Naive thymus-derived CD8-positive, alpha-beta T cell (primary cell): ENCODE measurements at places on chromosomes 6 and 20. TPM values are rescaled to one million over a fixed set of nuclear protein-coding genes. Genes with fewer than 3 reads are reported as not detected.

Gene OR2H1
- polyA plus RNA-seq = not detected

Gene MRAP2
- polyA plus RNA-seq = not detected

Gene CNKSR3
- 0.01 TPM for polyA plus RNA-seq

Gene SLC32A1
- polyA plus RNA-seq = not detected

Gene TRIM40
- not detected for polyA plus RNA-seq

Gene DLGAP4
- 12.5 TPM for polyA plus RNA-seq

Gene MLIP
- not detected for polyA plus RNA-seq

Gene SEMG1
- not detected for polyA plus RNA-seq

Gene ZNF335
- polyA plus RNA-seq = 13.2 TPM

DNA sequence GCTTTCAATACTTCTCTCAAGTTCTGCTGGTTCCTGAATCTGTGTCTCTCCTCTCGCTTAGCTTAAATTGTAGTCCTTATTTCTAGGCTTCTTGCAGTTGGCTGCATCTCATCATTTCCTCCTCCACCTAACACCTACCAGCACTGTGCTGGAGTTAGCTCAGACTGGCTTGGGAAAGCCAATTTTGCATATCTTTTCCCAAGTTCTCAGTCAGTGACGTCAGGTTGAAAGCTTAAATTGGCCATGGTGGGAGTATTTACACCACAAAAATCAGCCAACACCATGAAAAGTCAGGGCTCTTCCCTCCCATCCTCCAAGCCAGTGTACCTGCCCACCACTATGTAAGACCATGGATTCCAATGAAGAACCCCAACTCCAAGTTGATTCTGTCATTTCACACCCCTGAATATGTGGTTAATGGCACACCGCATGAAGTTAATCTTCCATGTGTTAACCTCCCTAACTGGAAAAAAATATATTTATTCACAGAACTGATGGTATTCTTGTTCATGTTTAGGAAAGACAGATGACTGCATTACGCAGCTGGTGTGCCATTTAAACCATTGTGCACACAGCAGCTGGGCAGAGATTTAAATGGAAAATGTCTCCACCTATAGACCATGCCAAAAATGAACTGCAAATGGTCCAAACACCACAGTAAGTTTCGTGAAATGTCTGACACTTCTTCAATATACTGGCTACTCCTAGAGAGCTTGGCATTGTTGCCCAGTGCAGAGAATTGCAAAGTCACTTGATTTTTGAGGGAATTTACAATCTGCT is 274.1 kb upstream of the MAP3K7 start:
- no peak for DNase-seq

DNA sequence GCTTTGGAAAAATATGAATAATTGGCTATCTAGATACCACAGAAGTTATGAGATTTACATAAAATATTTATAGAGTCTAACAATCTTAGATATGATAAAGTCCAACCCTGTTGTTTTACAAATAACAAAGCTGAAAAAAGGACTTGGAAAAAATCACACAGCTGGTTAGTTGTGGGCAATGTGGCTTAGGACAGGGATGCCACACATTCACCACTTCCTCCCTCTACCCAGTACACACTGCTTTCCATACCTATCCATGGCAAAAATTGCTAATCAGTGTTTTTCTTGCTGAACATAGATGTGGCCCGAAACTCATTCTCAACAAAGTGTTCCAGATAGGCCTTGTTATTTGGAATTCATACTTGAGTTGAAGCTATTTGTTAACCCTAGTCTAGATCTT is 147.3 kb upstream of the BMP5 start:
- no peak for DNase-seq

GRCh38 chr6:53347250-53347920 is 1.4 kb downstream of the ELOVL5 start:
- no peak for DNase-seq

DNA sequence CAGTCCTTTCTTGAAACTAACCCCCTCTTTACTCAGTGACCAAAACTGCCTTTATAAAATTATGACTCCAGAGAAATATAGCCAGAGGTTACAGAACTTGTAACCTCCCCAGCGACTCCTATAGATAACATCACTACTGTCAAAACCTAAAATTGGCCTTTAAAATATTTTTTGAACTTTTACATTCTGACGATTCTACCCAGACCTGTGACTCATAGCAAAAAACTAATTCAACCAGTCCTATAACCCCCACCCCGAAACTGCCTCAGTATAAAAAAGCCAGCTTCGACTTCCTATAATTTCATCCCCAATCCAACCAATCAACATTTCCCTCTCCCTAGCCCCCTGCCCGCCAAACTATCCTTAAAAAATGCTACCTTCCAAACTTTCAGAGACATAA is 13.9 kb downstream of the JPH2 start:
- no peak for DNase-seq

DNA sequence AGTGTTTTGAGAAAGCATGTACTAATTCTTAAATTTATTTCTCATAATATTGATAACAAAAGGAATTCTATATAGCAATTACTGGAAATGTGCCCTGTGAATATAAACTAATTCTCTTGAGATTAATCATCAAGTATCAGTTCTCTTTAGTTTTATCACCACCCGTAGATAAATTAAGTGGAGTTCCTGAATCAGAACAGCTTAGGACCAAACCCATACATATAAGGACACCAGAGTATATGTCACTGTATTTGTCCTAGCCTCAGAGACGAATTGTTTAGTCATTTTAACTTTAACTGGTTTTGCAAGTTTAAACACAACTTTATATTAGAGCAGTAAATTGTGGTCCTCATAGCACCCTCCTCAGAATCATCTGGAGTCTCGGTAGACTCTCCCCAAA is 572.0 kb downstream of the UTRN start:
- no peak for DNase-seq

DNA sequence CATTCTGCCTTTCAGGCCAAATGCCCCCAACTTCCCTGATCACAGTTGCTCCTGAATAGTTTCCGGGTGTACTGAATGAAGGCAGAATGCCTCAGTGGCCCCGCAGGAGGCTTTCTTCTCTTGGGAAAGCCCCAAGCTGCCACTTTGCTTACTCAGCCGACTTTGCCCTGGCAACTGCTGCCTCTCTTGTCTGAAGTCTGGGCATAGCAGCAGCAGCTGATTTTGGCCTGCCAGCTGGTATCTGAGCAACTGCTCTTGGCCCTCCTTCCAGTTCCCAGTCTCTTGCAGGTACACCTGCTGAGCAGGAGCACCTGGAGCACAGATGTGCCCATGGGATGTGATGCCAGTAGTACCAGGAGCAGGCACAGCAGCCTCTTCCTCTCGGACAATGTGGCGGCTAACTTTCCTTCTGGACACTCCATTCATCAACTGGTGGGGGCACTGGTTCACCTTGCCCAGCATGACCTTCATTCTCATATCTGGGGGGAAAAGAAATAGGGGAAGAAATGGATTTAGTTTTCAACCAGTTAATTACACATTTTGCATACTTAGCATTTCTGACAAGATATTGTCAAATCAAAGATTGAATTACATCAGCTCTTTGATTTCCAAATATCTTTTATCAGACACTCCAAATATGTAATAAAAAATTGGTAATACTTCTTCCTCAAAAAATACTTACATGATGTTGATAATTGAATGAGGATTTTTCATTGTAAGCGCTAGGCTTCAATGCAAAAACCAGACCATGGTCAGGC is 468.2 kb downstream of the PKHD1 start:
- DNase-seq = no peak

DNA sequence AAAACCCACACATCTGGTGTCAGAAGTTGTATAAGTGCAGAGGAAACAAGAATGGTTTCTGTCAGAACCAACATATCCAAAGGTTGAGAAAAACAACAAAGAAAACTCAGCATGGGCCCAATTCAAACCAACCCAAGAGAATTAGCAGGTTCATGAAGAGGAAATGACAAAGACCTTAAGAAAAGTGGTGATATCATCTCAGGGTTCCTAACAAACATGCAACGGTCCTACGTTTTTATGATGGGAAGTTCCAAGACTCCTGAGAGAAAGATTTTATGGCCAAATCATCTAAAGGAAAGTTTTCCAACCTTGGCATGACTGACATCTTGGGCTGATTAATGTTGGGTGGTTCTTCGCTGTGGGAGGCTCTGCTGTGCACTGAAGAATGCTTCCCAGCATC is 23.0 kb downstream of the TFB1M start:
- no peak for DNase-seq

- DNase-seq = no peak
Observed at GRCh38 chr6:165961233-165961632, 206.4 kb downstream of the TBXT start.

- no peak for DNase-seq
Observed at GRCh38 chr6:6331393-6331792, 10.9 kb upstream of the F13A1 start.

DNA sequence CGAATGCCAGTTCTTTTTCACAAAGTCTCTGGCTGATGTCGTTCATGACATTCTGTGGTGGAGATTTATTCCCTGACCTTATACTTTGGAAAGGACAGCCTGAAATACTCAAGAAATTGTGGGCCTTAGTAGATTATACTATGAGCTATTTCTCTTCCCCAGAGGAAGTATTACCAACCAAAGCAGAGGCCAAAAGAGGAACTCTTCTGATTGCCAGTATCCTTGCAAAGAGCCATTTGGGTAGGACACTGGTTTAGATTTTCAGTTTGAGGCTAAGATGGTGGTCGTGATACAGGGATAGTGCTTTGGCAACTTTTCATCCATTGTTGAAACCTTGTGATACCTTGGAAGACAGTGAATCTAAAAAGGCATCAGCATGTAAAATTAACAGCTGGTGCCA is 327.3 kb downstream of the HACE1 start:
- DNase-seq = no peak

DNA sequence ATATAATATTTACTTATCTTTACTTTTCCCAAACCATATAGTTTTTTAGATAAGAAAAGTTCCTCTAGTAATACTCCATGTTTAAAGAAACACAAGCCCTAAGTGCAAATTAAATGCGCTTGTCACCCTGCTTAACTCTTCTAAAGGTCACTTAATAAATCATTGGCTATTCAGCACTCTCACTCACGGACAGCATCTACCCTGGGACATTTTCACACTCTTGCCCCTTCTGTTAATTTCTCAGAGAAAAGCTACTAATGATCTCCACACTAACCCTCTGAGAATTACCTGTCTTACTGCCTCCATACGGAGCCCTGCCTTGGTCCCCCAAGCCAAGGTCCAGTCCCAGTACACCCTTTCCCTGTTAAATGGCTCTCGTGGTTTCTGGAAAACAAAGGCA is 102.2 kb downstream of the NRN1 start:
- no peak for DNase-seq

- no peak for DNase-seq
Observed at GRCh38 chr20:58393299-58393698, 4.3 kb downstream of the VAPB start.
